ENCODE measurements at places on chromosomes 13 and 19.

DNA sequence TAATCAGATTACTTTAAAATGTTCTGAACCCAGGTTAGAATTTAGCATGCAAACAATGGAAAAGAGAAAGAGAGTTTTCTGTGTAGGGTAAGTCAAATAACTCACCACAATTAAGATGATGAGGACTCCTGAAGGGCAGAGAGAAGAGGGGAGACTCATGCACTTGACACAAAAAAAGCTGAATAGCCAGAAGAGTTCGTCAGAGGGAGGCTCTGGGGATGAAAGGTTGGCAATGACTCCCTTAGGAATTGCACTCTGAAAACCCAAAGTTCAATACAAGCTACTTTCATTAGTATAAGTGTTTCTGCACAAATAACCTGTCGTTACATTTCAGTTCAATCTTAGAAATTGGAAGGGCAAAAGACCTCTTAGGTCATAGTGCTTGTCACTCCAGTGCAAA, 434.4 kb upstream of the PCDH9 start:
- ATAC-seq = no peak

GRCh38 chr13:38514575-38514974, 164.9 kb downstream of the UFM1 start:
- ATAC-seq = no peak

DNA sequence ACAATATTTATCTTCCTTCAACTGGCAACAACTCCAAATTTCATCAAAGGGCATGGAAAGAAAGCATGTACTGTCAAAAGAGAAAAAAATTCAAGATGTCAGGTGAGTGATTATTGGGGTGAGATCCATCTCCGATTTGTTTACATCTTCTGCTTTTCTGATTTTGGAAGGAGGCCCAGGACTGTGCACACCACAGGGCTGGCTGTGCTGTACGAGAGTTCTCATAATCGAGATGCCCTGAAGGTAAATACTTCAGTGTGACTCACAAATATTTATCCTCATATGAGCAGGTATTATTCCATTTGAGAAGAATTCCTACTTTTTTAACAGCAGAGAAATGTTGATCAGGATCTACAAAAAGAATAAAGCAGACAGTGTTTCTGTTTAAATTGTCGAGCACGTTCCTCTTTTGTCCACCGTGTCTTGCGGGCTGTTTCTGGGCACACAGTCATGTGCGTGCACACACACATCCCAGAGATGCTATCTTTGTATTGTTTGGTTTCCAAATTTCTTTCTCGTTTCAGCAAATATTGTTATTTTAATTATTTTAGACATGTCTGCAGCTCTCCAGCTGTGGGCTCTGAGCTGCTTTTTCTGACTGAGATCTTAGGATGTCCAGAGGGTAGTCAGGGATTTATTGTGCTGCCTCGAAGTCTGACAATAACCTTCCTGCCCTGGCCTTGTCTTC, 103.8 kb downstream of the KL start:
- ATAC-seq = no peak

GRCh38 chr13:105346141-105346775, 1189.2 kb downstream of the EFNB2 start:
- no peak for ATAC-seq

GRCh38 chr13:41075034-41075433, 13.7 kb downstream of the WBP4 start:
- ATAC-seq = no peak

DNA sequence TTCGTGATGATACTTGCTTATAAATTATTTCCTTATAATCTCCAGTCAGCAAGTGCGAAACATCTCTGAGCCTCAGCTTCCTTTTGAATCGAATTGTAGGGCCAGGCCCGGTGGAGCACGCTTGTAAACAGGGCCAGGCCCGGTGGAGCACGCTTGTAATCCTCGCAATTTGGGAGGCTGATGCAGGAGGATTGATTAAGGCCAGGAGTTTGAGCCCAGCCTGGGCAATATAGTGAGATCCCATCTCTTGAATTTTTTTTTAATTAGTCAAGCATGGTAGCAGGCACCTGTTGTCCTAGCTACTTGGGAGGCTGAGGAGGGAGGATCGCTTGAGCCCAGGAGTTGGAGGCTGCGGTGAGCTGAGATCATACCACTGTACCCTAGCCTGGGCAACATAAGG, 116.2 kb upstream of the MCF2L start:
- ATAC-seq = no peak

DNA sequence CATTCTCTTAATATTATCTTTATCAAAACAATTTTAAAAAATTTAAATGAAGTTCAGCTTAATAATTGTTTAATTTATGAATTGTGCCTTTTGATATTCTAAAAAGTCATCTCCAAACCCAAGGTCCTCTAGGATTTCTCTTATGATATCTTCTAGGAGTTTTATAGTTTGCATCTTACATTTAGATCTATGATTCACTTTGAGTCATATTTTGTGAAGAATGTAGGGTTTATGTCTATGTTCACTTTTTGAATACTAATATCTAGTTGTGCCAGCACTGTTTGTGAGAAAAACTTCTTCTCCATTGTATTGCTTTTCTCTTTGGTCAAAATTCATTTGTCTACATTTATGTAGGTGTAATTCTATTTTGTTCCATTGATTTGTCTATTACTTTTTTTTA, 1068.4 kb upstream of the SPRY2 start:
- no peak for ATAC-seq

DNA sequence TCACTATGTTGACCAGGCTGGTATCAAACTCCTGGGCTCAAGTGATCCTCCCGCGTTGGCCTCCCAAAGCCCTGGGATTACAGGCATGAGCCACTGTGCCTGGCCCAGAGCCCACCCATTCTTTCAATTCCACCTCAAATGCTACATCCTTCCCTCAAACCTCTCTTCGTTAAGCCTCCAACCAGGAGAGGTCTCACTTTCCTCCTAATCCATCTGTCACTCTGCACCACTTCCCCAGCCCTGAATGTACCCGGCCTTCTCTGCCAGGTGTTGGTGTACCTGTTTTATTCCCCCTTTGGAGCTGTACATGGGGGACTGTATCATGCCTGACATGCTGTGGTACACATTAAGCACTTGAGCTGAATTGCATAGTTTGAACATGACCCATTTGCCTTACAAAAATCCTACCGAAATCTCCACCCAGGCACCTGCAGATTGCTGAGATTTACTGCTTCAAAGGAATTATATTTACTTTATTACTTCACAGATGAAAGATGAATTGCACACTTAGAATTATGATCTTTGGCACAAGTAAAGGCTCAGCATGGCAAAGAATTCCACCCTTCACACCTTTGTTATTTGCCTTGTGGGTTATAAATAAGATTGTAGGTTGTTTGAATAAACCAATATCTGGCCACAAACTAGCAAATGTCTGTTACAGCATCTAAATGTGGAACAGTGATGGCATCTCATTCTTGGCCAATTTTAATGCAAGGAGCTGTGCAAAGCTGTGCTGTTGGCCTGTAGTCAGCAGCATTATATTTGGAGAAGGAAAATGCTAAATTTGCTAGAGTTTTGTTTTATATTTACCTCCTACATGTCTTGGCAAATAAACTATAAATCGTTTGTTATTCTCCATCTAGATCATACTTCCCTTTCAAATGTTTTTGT, 15.6 kb upstream of the WASF3 start:
- no peak for ATAC-seq

- no peak for ATAC-seq
Measured at GRCh38 chr13:90623318-90624011, 724.0 kb upstream of the MIR17HG start.

DNA sequence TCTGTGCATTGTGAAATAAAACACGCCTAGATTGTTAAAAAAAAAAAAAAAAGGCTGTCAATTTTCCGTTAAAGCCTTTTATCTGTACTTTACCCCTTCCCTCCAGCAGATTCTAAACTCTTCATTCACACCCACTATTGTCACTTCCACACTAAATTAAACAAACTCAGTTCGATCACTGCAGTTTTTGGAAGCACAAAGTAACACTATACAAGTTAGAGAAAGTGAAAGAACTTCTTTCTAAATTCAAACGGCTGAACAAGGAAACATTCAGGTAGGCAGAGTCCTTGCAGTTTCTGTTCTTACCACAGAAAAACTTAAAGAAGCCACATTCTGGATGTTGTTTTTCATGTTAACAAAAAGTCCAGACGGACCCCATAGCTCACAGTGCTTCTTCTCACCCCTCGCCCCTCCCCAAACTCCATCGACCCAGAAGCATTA, 27.5 kb upstream of the UBE2L5 start:
- ATAC-seq = peak; percentile 80

DNA sequence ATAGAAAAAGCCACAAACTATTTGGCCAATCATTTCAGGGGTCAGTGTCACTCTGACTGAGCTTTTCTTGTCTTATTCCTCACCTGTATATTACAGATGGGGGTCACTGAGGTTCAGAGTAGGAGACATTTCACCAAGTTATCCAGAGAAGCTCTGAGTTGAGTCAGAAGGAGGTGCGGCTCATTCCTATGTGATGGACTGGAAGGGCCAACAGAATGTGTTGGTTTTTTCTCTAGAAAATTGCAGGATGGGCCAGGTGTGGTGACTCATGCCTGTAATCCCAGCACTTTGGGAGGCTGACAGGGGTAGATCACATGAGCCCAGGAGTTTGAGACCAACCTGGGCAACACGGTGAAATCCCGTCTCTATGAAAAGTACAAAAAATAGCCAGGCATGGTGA, 24.5 kb upstream of the ZNF83 start:
- ATAC-seq = no peak

DNA sequence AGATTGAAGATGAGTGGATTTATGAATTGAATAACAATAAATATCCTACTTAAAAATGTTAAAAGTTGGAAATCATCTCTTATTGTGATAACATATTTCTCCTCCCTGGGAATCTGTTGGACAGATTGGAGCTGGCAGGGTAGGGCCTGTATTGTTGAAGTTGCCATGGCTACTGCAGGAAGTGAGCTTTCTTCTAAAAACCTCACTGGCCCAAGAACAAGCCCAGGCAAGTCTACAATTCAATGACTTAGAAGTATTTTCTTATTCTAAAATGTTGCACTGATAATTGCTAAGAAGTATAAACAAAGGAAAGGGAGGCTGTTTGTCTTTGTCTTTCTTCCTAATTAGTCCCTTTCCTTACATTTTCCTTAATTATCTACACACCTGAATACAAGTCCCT, 112.1 kb downstream of the DLEU7 start:
- ATAC-seq = no peak

DNA sequence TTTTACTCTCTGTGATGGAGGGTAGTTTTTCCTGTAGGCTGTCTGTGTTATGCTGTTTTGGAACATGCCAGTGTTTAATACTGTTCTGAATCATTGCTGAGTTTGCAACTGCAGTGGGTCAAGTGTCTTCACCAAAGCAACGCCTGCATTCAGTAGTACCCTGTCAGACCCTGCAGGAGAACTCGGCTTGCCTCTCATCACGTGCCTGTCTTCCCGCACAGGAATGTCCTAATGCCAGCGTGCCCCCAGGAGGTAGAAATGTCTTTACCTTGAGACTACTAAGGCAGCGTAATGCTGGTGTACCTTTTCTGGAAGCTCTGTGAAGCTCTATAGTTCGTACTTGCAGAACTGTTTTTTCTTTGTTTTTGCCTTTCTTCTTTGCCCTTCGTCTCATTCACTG, 42.3 kb downstream of the POLR1D start:
- no peak for ATAC-seq

DNA sequence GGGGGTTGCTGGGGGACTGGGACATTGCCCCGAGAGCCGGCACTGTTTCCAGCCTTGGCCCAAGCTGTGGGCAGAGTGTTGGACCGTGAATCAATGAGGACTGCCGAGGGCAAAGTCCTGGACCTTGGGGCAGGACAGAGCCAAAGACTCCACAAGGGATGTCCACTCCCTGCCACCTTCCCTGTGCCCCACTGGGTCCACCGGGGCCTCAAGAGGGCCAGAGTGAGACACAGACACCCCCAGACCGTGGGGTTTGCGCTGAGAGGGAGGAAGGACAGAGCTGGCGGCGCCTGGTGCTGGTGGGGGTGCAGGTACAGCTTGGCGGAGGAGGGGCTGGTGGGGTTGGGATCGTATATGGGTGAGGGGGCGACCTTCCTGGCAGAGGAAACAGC, 11.8 kb downstream of the MAST3 start:
- no peak for ATAC-seq

- ATAC-seq = no peak
Measured at GRCh38 chr19:9913237-9914000, 22.9 kb downstream of the OLFM2 start.

DNA sequence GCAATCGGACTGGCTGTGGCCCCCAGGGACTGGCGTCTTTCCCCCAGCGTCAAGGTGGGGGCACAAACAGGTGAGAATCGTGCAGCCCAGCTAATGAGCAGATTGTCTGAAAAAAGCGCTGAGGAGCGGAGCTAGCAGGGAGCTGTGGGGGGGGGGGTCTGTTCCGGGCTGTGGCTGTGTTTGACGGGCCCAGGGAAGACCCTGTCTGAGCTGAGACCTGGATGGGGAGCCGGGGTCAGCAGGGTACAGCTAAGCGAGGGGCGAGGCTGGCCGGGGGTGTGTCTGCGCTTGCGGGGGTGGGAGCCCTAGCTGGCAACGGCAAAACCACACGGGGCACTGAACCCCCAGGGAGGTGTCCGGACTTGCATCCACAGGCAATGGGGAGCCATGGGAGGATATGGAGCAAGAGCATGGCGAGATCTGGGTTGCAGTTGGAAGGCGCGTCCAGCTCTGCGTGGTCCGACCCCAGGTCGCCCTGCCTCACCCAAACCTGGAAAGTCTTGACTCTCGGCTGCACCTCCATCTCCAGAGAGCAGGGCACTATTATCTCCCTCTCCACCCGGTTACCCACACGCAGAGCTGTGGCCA, 4.6 kb downstream of the LINGO3 start:
- ATAC-seq = no peak

DNA sequence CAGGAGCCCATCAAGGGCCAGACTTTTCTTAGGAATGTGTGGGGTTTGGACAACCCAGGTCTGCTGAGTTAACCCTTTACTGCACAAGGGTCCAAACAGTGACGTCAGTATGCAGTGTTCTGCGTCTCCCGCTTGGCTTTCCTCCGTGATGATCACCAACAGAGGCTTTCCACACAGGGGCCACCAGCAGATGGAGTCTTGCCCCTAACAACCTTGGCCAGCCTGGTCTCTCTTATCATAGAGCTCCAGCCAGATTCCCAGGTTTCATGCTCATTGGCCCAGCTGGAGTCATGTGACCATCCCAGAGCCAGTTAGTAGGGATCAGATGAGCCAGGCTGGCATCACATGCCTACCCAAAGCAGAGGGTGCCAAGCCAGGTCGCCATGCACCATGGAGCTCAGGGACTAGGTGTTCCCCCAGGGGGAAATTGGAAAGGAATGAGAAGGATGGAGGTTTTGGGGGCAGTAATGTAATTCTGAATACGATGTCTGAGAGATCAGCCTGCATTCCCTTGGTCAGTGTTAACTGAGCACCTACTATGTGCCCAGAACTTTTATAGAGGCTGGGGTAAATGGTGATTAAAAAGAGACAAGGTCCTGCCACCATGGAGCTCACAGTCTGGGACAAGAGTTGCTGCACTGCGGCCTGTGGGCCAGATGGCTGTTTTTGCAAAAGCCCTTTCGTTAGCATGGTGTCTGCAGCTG, 61.2 kb downstream of the MYH14 start:
- ATAC-seq = no peak

DNA sequence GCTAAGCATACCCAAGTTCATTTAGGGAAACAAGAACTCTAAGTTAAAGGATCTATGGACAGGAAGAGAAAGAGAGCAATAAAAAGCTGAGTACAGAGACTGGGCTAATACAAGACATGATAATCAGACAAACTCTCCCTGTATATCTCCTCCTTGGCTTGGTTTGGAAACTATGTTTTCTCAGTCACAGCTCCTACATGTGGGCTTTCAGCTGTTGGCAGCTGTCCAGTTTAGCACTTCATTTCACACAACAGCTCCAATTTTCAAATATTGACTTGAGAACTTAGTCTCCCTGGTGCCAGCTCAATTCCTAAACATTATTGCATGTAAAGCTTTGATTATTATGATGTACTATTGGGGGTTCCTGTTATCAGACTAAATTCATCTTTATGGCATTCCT, 222.8 kb upstream of the OBI1 start:
- ATAC-seq = no peak
